Left lung (tissue), 14 donors: ENCODE measurements at places on chromosomes 5 and 9. TPM values are rescaled to one million over a fixed set of nuclear protein-coding genes. Genes with fewer than 3 reads are reported as not detected.

The JADE2 gene
- 51.1 TPM for total RNA-seq

The PCDHA1 gene
- total RNA-seq: not detected

The TAS2R1 gene
- not detected for total RNA-seq

The TLE1 gene
- 15.1 TPM for total RNA-seq

The ORM1 gene
- total RNA-seq: 87.0 TPM

The HAVCR2 gene
- total RNA-seq: 50.9 TPM

The IFNA21 gene
- not detected for total RNA-seq

The AQP3 gene
- total RNA-seq: 231 TPM

The NIPAL4 gene
- 0.06 TPM for total RNA-seq

The BOD1 gene
- 39.3 TPM for total RNA-seq

The DMGDH gene
- 1.3 TPM for total RNA-seq

The PLPP1 gene
- 56.2 TPM for total RNA-seq

The MYORG gene
- 22.6 TPM for total RNA-seq

The NUTM2F gene
- total RNA-seq: not detected

The TCF7 gene
- 4.8 TPM for total RNA-seq

The KCNN2 gene
- total RNA-seq: 3.2 TPM

The SPATA31D4 gene
- not detected for total RNA-seq

The SV2C gene
- 0.52 TPM for total RNA-seq

The SLC34A3 gene
- 0.12 TPM for total RNA-seq

The CCDC107 gene
- total RNA-seq: 25.6 TPM

The EIF4EBP3 gene
- 10.6 TPM for total RNA-seq

The RUSC2 gene
- total RNA-seq: 28.2 TPM

The CIZ1 gene
- total RNA-seq: 102 TPM

The FYB1 gene
- total RNA-seq: 93.7 TPM

The BHMT2 gene
- total RNA-seq: 4.8 TPM

The OGN gene
- total RNA-seq: 41.2 TPM

The BARHL1 gene
- total RNA-seq: not detected

The CNTFR gene
- 0.92 TPM for total RNA-seq

The SOHLH1 gene
- total RNA-seq: not detected

The SPINK1 gene
- total RNA-seq: 12.7 TPM

The ADAMTS2 gene
- 51.6 TPM for total RNA-seq

The PCDHB3 gene
- total RNA-seq: 2.0 TPM

The C5 gene
- total RNA-seq: 32.2 TPM

The C1QTNF3 gene
- 25.6 TPM for total RNA-seq

The HMCN2 gene
- total RNA-seq: 3.9 TPM

The RAB3C gene
- 2.0 TPM for total RNA-seq

The TUSC1 gene
- 10.6 TPM for total RNA-seq

The TBC1D2 gene
- total RNA-seq: 87.4 TPM

The NUTM2G gene
- not detected for total RNA-seq

The SPINK13 gene
- total RNA-seq: not detected

The ZFP37 gene
- 1.8 TPM for total RNA-seq

The ENC1 gene
- 34.6 TPM for total RNA-seq

The INPP5E gene
- 12.0 TPM for total RNA-seq

The IL13 gene
- not detected for total RNA-seq

The CARD6 gene
- 18.3 TPM for total RNA-seq

The DND1 gene
- 0.71 TPM for total RNA-seq
